ENCODE measurements at places on chromosomes 7 and 10.
A peak's percentile ranks its signal among the peaks of the same experiment; 100 is the strongest.

DNA sequence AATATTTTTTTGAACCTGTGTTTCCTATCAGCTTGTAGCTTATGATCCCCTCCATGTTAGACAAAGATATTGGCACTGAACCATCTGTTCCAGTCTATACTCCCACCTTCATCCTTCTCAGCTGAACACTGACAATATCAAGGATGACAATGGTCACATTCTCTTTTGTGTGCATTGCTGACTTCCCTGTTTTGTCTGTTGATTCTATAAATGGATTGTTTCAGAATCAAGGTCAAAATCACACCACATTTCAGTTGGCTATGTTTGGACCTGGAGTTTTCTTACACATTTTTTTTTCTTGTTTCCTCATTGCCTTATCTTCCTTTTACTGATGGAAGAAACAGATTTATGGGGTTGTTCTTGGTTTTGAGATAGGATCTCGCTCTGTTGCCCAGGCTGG, 11.3 kb upstream of the SMURF1 start:
- DNase-seq, result no peak

GRCh38 chr10:122253605-122254004, 17.5 kb upstream of the BTBD16 start:
- DNase-seq, result no peak

DNA sequence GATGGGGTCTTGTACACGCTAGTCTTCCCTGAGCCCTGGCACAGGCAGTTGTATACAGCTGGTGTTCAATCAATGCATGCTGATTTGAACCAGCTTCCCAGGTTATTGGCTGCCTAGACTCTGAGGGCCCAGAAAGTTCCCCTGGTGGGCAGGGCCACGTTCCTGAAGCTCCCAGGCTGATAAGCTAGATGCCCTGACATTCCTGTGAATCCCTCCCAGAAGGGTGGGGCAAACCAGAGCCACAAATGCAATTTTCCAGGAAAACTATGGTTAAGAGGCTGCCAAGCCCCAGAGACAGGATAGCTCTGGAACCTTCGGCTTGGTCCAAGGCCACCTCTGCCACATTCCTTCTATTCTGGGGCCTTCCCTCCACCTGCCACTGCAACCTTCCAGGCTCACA, 78.2 kb downstream of the FAM53B start:
- no peak for DNase-seq

DNA sequence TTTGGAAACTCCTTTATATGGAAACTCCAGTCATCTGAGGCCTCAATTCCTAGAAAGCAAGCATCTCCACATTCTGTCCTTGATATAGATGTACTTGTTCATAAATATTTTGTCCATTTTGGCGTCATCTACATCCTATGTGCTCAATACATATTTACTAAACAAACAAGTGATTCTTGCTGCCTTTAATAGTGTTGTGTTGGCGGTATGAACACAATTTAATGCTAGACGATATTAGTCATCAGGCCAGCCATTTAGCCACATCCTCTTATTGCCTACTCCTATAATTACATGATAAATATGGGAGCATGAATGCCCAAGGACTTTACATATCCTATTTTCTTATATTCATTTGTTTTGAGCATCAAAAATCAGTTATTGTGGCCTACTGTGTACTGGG, 18.5 kb upstream of the IFRD1 start:
- DNase-seq, result no peak

DNA sequence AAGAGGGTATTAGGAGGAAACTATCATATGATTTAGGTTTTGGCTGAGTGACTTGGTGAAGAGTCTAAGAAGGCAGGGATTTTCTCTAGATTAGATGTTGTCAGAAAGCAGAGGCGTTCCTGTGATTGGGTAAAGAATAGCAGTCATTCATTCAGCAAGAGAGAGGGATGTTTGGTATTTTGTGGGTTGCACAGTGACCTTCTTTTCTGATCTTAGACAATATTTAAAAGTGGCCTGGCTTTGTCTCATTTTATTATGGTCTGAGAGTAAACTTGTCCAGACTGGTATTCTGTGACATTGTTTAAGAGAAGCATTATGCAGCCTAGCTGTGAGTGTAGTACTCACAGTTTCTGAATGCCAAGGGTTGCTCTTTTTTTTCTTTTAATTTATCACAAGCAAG, 18.5 kb downstream of the HYAL4 start:
- DNase-seq, result no peak

DNA sequence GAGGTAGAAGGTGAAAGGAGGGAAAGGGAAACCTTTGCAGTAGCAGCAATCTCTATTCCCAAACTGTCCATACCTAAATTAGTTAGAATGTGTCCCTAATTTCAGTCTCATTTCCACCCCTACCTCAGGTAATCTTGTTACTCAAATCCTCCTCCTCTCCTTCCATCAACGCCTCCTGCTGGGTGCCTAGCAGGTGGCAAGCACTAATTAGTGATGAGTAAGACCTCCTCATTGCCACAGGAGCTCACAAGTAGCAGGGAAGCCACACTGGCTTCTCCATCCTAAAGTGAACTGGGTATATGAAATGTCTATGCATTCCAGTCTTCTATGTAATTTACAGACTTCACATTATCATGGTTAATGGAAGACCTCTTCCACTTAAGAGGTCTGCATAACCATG, 25.7 kb upstream of the FAM133B start:
- DNase-seq, result no peak

GRCh38 chr7:21412410-21412851, 15.5 kb upstream of the SP4 start:
- DNase-seq, result peak; percentile 18

DNA sequence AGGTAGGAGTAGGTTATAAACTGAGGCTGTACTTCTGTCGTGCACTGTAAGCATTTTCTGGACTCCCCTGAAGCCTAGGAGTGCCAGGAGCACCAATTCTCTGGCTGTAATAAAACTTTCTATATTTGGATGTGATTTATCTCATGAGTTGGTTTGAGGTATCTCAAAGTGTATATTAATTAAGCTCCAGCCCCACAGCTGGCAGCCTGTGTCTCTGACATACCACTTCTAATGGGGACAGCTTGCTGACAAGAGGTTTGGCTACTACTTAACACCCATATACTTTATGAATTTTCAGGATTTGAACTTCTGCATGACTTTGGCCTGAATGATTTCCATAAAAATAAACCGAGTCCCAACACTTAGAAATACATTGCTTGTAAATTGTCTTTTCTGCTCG, 35.2 kb downstream of the CFAP58 start:
- DNase-seq, result no peak

DNA sequence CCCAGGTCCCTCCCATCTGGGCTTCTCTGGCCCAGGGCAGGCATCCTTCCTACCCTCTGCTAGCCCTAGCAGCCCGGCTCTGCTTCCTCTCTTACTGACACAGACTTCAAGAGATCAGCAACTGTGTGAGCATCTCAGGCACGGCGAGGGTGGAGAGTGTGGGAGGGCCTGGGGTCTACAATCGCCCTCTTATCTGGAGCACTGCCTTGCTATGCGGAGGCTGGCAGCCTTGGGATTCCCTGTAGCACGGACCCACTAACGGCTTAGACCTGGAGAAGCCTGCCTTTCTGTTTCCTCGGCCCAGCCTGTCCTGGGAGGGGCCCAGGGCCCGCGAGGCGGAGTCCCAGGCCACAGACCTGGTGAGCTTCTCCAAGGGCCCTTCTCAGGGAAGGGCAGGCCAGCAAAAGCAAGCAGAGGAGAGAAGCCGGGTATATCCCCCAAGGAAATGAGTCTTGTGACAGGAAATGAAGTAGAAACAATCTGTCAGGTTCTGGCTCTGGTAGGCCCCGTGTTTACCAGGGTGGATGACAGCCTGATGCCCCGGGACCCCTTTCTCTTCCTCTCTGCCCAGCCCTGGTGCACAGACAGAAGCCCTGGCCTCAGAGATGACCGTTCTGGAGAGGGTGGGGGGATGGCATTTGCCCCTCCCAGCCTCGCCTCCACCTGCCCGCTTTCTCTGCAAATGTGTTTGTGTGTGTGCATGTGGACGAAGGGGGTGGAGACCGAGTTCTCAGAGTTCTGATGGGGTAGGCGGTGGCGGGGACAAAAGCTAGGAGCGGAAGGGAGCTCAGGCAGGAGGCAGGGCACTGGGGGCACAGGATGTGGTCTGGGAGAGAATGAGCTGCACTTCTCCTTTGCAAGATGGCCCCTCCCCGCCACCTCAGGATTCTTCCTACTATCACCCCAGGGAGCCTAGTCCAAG, 2.5 kb downstream of the LRCH4 start:
- DNase-seq, result peak; percentile 62

DNA sequence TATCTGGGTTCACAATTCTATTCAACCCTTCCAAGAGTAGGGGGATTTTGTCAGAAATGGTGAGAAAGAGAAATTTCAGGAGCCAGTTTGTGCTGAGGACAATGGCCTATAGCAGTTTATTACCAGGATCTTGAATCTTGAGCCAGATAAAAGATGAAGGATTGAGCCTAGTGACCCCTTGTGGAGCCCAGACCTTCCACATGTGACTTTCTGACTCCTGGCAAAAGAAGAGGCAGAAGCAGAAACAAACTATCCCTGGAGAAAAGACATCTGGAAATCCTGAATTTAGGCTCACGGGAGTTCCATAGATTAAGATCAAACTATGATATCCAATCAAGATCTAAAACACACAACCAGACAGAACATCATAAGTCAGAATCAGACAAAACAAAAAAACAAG, 60.9 kb upstream of the CHRM2 start:
- DNase-seq, result no peak

DNA sequence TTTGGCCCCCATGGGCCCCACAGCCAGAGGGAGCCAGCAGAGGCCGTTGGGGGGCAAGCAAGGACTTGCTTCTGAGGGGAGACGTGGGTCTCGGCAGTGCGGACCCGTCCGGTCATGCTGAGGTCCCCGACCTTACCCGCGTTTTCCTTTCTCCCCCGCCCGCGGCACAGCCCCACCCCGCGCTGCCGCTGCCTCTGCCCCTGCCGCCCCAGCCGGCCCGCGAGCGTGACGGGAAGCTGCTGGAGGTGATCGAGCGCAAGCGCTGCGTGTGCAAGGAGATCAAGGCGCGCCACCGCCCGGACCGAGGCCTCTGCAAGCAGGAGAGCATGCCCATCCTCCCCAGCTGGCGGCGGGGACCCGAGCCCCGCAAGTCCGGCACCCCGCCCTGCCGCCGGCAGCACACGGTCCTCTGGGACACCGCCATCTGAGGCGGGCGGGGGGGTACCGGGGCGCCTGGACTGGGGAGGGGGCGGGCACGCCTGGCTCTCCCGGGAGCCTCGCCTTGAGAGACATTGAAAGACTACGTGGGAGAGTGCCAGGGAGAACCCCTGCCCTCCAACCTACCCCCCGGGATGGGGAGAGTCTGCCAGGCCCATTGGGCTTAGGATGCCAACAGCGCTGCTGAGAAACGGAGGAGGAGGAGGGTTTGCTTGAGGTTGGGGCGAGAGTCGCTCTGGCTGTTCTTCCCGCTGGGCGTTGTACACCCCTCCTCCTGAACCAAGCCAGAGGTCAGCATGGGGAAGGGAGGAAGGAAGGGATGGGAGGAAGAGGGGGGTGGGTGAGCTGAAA, 9.9 kb downstream of the NYAP1 start:
- peak; percentile 53 for DNase-seq

GRCh38 chr7:55174856-55175255, 156.0 kb downstream of the EGFR start:
- no peak for DNase-seq

DNA sequence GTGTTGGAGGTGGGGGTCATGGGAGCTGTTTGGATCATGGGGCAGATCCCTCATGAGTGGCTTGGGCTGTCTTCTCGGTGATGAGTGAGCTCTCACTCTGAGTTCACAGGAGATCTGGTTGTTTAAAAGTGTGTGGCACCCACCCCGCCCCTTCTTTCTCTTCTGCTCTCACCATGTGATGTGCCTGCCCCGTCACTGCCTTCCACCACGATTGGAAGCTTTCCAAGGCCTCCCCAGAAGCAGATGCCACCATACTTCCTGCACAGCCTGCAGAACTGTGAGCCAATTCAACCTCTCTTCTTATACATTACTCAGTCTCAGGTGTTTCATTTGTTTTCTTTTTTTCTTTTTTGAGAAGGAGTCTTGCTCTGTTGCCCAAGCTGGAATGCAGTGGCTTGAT, 170.0 kb downstream of the PTPN20 start:
- no peak for DNase-seq

DNA sequence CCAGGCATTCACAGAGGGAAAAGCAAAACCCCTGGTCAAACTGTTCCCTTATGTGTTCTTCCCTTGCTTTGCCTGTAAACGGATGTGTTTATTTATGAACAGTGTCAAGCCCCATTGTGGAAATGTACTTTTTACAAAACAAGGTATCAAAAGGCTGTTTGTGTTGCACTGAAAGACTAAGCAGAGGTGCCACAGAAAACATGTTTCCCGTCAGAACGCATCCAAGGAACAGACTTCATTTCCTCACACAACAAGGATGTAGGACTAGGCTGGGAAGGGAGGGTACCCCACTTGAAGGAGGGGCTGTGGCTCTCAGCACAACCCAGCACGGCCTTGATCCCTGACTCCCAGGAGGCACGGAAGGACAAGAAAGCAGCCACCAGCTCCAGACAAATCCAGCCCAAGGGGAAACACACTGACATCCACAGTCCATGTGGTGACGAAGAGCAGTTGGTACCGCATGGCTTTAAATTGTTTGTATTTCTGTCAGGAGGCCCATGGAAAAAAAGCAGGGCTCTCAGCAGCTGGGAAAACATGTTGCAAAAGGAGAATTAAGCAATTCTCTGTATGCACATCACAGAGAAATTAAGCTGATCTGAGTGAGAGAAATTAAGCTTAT, 85.6 kb downstream of the RNF216 start:
- no peak for DNase-seq
